Sciatic nerve (tissue), 2 donors: ENCODE measurements at places on chromosomes 6 and 20. TPM values are rescaled to one million over a fixed set of nuclear protein-coding genes. Genes with fewer than 3 reads are reported as not detected.

The ARMH2 gene
- not detected for total RNA-seq

The SPO11 gene
- not detected for total RNA-seq

The PRND gene
- 0.62 TPM for total RNA-seq

The RNF39 gene
- not detected for total RNA-seq

The NRSN1 gene
- not detected for total RNA-seq

The RAE1 gene
- total RNA-seq: 17.5 TPM

The COL9A1 gene
- 1.6 TPM for total RNA-seq

The TDRD6 gene
- 1.9 TPM for total RNA-seq

The ESR1 gene
- total RNA-seq: 16.5 TPM

The GABRR1 gene
- 0.27 TPM for total RNA-seq
